ENCODE measurements at places on chromosomes 7 and 10.

DNA sequence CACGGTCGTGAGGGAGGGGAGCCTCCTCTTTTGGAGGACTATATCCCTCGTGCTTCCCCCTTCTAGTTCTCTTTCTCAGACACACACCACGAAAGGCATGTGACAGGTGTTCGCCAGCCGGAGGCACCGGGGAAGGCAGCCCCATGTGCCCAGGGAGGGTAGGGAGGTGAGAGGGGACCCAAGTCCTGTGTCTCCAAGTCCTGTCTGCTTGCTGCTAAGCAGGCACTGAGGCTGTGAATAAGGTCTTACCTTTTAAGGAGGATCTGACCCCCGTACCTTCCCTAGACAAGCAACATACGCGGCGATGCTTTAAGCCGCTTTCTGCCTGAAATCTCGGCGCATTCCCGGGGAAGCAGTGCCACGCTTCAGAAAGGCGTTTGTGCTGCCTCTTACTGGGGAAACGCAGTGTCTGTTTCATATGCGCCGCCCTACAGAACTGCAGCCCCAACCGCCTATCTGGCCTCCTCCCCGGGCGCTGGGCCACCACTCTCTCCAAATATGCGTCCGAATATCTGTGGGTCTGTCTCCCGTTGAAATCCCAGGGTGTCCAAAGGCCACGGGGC lies 770 bp downstream of the PLXNA4 start:
- DNase-seq = no peak

- no peak for DNase-seq
Observed at GRCh38 chr10:78377356-78377755, 343.7 kb downstream of the RPS24 start.

DNA sequence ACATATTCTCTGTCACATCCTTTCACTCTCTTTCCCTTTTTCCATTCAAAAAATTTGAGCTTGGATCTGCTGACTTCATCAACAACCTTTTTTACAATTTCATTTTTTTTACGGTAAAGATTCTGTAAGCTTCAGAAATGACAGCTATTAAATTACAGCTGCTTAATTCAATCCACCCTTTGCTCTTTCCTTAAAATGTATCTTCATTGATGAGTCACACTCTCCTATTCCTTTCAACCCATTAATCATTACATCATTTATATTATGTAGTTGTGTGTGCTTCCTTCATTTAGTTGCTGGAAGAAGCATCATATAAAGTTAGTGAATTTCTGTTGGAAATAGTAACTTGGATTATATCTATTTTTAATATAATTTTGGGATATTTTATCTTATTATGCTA lies 67.1 kb upstream of the MAGI2 start:
- DNase-seq = no peak

- DNase-seq = no peak
Observed at GRCh38 chr10:110067960-110068770, 60.4 kb downstream of the ADD3 start.

- no peak for DNase-seq
Observed at GRCh38 chr7:19984231-19984632, 210.8 kb upstream of the TMEM196 start.

DNA sequence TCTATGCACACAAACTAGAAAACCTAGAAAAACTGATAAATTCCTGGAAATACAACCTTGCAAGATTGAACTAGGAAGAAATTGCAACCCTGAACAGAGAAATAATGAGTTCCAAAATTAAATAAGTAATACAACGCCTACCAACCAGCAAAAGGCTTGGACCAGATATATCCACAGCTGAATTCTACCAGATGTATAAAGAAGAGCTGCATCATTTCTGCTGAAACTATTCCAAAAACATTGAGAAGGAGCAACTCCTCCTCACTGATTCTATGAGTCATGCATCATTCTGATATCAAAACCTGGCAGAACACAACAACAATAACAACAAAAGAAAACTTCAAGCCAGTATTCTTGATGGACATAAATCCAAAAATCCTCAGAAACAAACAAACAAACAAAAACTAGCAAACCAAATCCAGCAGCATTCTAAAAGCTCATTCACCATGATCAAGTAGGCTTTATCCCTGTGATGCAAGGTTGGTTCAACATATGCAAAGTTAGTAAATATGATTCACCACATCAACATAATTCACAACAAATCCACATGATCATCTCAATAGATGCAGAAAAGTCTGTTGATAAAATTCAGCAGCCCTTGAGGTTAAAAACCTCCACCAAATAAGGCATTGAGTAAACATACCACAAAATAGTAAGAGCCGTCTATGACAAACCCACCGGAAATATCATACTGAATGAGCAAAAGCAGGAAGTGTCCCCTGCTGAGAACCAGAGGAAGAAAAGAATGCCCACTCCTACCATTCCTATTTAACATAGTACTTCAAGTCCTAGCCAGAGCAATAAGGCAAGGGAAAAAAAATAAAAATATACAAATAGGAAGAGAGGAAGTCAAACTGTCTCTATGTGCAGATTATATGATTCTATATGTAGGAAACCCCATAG lies 98.2 kb downstream of the PCDH15 start:
- no peak for DNase-seq

GRCh38 chr10:120883071-120883470 lies 31.9 kb downstream of the WDR11 start:
- no peak for DNase-seq

- no peak for DNase-seq
Observed at GRCh38 chr10:125333209-125333591, 172.8 kb upstream of the CTBP2 start.

DNA sequence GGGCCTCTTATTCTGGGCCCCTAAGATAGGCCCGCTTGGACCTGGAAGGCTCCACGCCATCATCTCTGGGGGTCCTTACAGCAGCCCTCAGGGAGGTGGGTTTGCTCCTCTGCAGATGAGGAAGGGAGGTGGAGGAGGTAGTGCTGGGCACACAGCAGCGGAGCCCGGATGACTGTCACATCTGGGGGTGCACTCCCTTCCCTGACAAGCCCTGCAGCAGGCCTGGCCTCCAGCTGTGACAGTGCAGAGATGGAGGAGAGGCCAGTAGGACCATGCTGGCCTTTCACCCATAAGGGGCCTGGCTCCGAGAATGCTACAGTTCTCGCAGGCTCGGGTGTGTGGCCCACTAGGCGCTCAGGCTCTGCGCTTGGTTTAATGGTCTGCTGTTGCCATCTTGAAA lies 9.2 kb downstream of the GDF2 start:
- no peak for DNase-seq

- no peak for DNase-seq
Observed at GRCh38 chr10:17606547-17607040, 10.6 kb downstream of the HACD1 start.

- no peak for DNase-seq
Observed at GRCh38 chr7:81014908-81015307, 96.1 kb upstream of the SEMA3C start.

DNA sequence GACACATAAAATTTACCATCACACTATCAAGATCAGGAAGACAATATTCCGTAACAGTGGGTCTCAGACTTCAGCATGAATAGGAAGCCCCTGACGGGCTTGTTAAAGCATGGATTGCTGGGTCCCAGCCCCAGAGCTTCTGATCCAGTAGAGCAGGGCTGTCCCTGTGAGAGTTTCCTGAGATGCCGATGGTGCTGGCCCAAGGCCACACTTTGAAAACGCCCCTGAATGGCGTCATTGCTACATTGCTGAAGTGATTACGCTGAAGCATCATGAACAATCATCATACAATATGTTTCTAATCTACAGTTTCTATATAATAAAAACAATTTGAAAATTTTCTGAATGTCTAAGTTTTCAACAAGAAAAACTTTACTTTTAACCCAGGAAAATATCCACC lies 38.0 kb upstream of the TMEM72 start:
- no peak for DNase-seq

- DNase-seq = no peak
Observed at GRCh38 chr7:157016352-157017041, 6.0 kb upstream of the MNX1 start.

- no peak for DNase-seq
Observed at GRCh38 chr7:12031638-12032037, 179.5 kb upstream of the TMEM106B start.

GRCh38 chr10:104067525-104067924 lies 18.2 kb downstream of the COL17A1 start:
- no peak for DNase-seq

GRCh38 chr10:28300027-28300426 lies 2.8 kb downstream of the MPP7 start:
- DNase-seq = no peak

- no peak for DNase-seq
Observed at GRCh38 chr10:63711867-63712716, 190.9 kb downstream of the REEP3 start.

GRCh38 chr7:68744036-68744435 lies 854.2 kb upstream of the AUTS2 start:
- DNase-seq = no peak

DNA sequence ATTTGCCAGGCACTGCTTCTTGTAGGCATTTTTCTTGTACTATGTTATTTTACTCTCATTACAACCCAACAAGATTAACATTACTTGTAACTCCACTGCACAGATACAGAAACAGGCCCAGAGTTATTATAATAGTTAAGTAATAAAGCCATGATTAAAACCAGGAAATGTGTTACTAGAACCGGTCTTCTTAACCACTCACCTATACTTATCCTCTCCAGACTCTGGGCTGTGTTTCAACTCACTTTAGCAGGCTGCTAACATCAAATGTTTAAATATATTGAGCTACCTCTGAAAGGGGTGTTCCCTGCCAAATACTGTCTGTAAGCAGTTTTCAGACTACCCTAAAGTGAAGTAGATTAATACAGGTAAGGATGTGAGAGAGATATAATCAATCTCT lies 1227.8 kb downstream of the SORCS3 start:
- DNase-seq = no peak

GRCh38 chr10:86391236-86391840 lies 24.7 kb upstream of the GRID1 start:
- no peak for DNase-seq

DNA sequence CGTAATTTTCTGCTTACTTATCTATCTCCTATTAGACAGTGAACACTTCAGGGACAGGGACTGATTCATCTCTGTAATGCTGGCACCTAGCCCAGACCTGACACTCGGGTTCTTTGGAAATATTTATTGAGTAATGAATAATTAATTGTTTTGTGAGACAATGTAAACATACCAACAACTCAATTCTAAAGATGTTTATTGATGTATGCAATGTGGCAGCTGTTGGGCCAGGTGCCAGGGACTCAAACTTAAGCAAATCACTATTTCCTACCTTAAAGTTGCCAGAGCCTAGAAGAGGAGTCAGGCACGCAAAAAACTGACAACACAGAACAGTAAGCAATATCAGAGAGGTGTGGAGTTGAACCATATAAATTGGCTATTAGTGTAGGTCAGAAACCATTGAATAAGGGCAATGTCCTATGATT lies 63.6 kb upstream of the BMPER start:
- no peak for DNase-seq

DNA sequence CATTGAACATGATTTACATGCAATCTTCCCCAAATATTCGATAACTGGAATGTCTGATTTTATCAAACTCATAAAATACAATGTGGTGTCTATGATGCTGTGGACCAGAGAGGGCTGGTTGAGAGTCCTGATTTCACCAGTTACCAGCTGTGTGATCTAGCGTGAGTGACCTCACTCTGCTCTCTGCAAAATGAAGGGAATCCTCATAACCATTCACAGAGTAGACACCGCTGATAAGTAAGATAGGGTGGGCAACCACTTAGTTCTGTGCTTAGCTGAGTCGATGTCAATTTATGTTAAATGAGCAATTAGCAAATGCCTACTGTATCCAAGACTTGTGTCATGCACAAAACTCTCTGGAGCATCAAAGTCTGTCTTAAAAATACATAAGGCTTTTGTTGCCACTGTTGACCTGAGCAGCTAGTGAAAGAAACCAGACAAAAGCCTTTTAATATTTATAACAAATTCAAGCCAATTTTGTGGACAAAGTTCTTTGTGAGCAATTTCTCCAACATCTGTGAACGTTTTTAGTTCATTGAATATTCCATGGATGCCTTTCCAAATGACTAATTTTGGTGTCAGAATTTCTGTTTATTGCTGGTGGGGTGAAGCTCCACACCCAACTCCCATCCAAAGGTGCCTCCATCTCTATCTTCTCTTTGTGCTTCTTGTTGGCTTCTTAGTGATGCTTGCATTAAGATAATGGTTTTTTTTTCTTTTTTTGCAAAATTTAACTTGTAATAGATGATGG lies 314.2 kb downstream of the ADRA2A start:
- no peak for DNase-seq
